ENCODE measurements at places on chromosomes 2 and 18.

GRCh38 chr18:3717376-3718025, 267.5 kb downstream of the TGIF1 start:
- DNase-seq = no peak

DNA sequence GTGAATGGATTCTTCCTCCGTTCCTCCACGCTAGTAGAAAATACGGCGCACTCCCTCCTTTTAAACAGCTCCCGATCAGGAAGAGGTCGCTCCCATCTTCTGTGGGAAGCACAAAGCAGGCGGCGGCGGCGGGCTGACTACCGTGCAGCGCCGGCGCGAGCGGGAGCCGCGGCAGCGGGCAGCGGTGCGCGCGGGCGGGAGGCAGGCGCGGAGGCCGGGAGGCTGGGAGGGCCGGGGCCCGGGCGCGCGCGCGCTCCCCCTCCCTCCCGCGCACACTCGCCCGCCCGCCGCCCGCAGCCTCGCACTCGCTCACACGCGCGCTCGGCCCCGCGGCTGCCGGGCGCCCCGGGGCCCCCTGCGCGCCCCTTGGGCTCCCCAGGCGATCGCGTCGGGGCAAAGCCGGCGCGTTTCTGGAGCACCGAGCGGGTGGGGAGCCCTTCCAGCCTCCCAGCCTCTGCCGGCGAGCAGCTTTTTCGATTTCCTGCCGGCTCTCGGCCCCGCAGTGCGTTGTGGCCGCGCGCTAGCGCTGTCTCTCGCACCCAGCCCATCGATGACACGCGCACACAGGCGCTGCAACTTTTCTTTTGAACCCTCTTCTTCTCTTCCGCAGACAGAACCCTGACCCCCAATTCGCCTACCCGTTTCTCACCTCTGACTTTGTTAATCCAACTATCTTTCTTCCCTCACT, at the start of gene SLC8A1:
Gene SLC8A1, minus strand, starts transcription at position 173 of the 688 bp plus-strand sequence.
- DNase-seq = peak; percentile 46

DNA sequence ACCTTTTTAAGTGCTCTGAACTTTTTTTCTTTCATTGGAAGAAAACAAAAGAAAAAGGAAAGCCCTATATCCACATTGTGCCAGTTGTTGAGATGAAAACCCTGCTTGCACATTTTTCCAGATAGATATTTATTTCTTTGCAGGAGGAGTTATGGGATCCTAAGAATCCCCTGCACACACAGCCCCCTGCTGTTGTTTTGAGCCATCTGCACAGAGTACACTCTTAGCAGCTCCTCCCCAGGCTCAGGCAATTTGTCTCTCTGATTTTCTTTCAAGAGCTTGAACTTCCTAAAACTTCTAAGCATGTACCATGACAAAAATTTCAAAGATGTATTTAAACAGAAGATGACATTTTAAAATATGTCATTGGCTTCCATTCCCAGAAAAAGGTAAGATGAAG, 436.9 kb downstream of the METTL4 start:
- DNase-seq = no peak

- peak; percentile 72 for DNase-seq
These were observed 10.8 kb upstream of the TAF4B start for GRCh38 chr18:26215247-26215970.

DNA sequence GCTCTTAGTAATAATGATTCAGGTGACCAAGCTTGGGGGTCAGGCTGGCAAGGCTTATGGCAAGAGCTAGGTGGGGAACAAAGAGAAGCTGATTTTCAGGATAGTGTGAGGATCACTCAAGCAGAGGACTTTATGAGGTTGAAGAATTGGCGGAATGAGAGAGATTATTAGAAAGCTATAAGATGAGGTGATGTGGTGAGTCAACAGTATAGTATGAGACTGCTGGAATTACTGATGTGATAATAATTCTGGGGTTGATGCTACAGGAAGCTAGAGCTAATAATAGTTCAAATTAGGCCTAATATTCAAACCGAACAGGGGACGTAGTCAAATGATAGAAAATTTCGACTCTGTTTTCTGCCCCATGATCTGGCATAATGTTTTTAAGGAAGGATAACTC, 2115.3 kb upstream of the PIK3C3 start:
- DNase-seq = no peak

DNA sequence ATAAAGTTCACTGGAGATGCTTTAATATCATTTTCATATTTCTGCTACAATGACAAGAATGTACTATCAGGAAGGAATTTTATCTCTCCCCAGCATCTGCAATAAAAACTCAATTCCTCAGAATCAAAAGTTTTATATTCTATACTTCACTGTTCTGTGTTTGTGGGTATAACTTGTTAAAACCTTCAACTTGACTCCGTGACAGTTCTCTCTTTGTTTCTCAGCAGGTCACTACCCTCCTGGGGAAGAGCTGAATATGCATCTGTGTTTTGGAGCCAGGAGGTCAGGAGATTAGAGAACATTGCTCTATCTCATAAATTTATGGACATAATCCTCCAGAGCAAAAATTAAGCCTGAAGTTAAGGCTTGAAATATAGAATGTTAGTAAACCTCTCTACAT, 411.4 kb downstream of the TRIB2 start:
- no peak for DNase-seq

- no peak for DNase-seq
These were observed 34.9 kb downstream of the EFR3B start for GRCh38 chr2:25076749-25077148.

DNA sequence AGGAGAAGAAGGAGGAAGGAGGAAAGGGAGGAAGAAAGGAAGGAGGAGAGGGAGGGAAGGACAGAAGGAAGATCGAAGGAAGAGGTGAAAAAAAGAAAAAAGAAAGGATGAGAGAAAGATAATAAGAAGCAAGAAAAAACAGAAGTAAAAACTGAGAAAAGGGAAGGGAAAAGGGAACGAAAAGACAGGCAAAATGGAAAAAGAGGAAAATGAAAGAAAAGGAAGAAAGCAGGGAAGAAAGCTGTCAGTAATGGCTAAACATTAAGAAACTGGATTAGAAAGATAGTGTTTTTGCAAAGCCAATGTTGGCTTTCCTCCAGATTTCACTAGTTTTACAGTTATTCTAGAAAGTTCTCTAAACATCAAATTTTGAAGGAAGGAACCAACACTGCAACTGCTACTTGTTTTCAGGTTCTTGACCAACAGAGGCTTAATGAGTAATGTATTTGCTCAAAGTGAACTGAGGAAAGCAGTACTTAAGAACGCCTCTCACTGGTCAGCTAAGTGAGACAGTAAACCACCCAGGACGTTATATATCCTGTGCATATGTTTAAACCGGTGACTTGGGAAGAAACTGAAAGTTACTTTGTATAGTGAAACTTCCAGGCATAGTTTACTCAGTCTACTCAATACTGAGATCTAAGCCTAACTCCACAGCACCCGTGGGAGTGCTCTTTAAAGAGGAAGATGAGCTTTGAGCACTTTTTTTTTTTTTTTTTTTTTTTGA, 286.2 kb upstream of the TRIB2 start:
- peak; percentile 55 for DNase-seq

- DNase-seq = no peak
These were observed 122.6 kb upstream of the PIEZO2 start for GRCh38 chr18:11271954-11272353.

DNA sequence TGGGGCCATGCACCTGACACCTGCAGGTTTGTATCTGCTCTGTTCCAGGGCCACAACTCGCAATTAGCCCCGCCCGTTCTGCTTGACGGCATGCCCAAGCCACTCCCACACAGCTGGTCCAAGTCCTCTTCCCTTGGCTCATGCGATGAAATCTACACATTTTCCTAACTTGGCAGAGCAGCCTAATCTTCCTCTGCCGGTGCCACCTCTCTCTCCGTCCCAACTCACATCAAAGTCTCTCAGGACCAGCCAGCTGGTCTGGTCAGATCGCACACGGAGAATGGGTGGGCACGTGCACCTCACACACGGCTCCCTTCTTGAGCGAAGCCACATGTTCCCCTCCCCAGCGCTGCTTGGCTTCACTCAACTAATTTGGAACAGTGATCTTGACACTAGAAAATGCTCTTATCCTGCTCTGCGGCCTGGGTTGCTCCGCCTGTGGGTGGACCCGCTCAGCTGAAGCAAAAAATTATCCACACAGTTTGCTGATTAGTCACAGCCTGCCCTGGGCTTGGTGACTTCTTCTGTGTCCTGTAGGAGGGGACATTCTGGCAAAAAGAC, 176.7 kb downstream of the NRP2 start:
- DNase-seq = no peak

DNA sequence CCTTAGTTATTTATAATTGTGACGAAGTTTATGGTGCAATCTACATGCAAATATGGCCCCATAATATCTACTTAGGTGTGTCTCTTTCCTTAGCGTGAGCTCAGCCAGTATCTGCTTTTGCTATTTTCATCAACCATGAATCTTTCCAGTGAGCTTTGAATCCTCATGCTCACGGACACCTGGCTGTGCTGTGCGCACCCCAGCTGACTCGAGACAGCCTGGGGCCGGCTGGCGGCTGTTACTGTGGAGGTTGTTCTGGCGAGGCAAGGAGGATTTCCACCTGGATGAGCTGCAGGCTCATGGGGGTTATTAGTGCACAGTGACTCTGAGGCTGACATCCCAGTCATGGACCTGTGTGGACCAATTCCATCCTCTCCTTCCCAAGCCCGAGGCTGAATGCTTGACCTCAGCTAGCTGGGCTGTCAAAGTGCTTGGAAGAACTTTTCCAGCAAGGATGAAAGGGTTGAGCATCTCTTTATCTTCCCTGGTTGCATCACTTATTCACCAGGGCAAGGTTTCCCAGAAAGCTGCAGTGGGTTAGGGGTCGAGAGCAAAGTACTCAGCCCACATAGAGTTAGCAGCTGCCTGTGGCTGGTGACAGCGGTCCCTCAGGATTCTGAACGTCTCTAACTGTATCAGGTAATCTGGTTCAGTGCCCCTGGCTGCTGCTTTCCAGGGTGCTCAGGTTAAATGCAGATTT, 141.7 kb downstream of the ARL4C start:
- no peak for DNase-seq

DNA sequence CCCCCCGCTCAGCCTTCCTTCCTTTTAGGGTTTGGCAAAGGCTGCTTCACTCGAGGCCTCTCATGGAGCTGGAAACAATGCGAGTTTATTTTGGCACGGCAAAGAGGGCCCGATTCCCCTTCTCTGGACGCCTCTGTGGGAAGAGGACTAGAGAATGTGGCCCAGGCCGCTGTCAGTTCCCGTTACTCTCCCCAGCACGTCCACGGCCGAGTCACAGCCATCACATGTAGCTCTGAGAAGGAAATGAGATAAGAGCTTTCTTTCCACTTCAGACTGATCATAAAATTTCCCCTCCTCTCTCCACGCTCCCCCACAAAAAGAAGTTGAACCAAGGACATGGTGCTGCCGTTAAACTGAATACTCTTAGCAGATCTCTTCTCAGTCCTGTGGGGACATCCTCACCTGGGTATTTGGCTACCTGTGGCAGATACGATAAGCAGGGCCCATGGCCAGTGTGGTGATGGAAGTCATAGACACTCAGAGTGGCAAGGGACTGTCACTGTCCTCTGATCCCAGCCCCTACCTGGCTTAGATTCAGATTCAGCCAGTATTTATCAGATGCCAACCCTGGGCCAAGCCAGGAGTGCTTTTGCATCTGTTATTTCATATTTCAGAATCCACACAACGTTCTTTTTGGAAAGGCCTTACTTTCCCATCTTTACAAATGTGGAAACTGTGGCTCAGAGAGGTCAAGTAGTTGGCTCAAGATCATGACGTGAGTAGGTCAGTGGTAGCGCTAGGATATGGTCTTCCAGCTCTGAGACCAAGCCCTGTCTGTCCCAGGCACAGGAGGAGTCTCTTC, 101.2 kb downstream of the MCFD2 start:
- DNase-seq = no peak

DNA sequence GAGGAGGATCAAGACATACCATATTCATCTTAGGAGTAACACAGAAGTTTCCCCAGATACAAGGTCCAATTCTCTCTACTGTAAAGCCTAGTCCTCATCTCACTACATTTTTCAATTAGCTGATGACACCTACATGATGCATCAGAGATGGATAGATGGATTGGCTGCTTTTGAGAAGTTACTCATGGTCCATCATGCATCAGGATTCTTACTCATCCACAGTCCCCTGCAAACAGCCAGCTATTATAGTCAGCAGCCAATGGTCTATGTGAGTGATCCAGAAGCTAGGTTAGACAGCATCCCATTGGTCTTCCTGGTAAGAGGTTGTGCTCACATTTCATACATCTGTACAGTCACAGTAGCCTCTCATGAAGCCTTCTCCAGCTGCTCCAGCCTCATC, 154.5 kb upstream of the NRP2 start:
- DNase-seq = peak; percentile 5

DNA sequence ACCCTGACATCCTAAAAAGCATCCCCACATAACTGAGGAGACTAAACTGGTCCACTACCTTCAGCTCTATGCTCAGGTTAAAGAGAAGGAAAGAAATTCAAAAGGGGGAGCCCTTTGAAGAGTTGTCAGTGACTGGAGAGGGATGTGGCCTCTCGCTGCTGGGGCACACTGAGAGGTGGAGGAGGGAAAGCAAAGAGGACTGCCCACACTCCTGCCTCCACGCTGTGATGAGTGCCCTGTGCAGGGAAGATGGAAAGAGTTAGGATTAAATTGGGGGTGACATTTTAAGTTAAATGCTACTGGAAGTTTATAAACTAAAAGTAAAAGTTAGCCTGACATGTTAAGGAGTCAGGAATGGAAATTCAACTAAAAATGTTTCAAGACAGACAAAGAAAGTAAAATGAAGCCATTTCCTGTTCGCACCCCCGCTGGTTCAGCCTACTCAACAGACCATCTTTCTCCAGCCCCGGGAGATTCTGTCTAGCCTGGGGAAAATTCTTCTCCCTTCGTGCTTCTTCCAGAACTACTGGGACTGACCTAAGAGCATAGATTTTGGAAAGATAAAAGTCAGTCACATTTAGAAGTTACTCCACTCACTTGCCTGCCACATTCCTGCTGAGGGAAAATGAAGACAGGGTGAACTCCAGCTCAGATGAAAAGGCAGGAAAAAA, 17.8 kb upstream of the INO80C start:
- DNase-seq = no peak

DNA sequence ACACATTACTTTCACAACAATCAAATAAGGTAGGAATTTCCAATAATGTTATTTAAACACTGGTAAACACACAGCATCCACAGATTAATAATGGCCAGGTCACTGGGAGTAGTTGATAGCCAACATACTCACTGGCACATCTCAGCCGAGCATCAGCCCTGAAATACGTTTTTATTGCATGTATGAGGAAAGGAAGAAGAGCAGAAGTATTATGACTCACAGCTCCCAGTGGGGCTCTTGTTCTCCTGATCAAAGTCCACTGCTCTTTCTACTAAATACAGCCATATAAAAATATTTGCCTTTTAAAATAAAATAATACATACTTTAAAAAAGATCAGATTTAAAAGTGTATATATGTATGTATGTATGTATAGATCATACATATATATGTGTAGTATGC, 999.6 kb downstream of the SUCLG1 start:
- no peak for DNase-seq

DNA sequence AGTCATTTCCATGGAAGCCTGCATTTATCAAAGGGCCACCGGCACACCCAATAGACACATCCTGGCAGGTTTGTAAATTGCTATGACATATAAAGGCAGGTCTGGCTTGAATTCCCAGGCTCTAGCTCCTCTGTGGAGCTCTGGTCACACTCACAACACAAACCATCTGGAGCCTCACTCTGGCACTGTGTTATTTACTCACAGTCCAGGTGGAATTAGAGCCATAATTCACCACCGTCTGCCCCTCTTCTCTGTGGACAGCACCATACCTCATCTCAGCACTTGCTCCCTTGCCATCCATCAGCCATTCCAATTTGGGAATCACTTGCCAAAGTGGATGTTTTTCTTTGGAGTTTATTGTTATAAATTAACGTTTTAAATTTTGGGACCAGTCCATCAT, 84.3 kb upstream of the OSR1 start:
- DNase-seq = no peak

Data from activated CD4-positive, alpha-beta T cell treated with anti-CD3 and anti-CD28 coated beads for 36 hours (primary cell).